ENCODE measurements at places on chromosomes 16 and 17.

DNA sequence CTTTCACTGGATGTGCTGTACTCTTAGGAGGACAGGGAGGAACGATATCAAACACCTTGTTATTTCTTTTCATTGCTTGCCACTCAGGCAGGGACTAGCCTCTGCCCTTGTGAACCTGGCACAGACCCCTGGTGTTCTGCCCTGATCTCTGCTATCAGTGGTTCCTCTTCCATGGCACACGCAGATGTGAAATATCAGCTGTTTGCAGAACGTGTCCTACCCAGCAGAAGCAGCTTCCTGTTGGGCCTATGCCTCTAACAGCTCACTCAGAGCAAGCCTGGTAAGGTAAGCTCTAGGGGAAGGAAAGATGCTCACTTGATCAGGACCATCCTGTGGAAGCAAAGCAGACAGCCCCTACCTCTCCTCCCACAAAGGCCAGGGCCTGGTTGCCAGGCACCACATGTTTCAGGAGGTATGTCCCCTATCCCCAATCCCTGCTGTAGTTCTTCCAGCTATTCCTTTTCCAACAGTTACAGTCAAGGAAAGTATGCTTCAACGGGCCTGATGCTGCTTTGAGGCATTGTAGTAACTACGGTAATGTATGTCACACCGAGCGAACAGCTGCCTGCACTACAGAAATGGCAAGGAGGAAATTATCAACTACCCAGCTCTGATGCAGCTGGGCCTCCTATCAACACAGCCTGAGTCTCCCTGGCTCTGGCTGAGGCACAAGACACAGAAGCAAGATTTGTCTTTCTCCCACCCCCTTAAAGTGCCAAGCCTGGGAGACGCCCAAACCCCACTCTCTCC is 41.3 kb upstream of the GFOD2 start:
- DNase-seq: no peak

DNA sequence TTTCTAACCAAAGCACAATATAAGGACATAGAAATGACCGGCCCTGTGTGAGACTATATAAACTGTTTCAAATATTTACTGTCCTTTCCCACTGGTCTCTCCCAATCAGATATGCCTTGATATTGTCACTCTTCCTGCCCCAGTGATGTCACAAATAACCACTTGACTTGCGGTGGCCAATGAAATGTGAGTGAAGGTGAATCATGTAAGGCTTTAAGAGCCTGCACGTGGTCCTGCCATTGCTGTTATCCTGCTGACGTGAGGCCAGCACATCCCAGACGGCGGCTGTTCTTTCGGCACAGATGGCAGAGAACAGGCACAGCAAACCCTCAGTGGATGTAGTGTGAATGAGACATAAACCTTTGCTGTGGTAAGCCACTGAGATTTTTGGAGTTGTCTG is 5.4 kb upstream of the KLHL11 start:
- no peak for DNase-seq

DNA sequence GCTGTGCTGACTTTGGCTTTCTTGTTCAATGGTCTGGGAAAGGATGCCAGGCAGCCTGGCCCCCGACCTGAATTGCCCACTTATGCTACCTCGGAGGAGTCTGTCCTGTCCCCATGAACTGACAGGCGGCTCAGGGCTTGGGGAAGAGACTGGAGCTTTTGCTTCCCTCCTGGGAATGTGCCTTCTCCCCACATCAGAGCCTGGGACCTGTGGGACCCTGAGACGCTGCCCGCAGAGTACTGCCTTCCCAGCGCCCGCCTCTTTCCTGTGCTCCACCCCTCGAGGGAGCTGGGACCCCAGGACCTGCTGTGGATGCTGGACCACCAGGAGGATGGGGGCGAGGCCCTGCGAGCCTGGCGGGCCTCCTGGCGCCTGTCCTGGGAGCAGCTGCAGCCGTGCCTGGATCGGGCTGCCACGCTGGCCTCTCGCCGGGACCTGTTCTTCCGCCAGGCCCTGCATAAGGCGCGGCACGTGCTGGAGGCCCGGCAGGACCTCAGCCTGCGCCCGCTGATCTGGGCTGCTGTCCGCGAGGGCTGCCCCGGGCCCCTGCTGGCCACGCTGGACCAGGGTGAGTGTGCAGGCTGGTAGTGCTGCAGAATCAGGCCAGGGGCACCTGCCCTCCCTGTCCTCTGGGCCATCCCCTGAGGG is 18.5 kb downstream of the FCSK start:
- no peak for DNase-seq

- DNase-seq: no peak
These were observed 8.2 kb downstream of the ADCY7 start for GRCh38 chr16:50274326-50275097.

DNA sequence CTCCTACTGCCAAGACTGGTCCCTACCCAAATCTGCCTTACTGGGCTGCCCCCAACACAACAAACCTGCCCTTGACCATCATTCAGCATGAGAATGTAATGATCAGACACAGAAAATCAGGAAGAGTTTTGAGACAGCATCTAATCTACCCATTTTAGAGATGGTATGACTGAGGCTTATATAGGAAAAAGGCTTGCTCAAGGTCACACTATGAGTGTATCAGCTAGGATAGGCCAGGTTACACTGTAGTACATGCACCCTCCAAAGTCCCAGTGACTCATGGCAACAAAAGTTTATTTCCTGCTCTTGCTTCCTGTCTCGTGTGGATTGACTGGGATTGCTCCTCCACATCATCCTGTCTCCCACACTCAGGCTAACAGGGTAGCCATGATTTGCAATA is 27.9 kb downstream of the NLRC5 start:
- no peak for DNase-seq

- no peak for DNase-seq
These were observed 45.6 kb upstream of the ENPP7 start for GRCh38 chr17:79685121-79685520.

DNA sequence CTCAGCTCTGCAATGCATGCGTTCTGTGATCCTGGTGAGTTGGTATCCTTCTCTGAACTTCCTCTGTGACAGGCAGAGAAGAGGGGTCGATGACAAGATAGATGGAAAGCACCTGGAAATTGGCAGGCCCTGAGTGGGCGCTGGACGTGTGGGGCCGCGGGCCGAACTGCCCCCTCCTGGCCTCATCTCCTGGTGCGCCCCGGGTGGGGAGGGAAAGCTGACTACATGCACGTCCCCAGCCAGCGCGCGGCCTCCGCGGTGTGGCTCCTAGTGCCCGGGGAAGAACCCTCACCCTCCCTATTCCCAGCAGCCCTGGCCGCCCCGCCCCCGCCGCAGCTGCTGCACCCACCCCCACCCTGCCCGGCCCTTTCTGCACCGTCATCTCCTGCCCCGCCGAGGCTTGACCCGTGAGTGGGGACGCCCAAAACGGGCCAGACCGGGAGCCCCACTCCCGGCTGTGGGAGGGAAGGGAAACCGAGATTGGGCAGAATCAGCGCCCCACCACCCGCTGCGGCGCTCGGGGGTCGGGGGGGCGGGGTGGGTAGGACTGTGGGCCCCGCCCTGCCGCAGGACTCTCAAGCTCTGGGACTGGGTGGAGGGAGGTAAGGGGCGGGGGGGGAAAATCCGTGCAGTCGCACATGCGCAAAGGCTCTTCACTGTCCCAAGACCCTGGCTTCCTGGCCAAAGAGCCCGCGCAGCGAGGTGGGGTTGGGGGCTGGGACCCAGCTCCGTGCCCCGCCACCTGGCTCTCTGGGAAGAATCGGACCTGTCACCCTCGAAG is at the start of gene NOL3:
Gene NOL3, plus strand, starts transcription at position 371 of the 781 bp plus-strand sequence.
- DNase-seq: no peak

DNA sequence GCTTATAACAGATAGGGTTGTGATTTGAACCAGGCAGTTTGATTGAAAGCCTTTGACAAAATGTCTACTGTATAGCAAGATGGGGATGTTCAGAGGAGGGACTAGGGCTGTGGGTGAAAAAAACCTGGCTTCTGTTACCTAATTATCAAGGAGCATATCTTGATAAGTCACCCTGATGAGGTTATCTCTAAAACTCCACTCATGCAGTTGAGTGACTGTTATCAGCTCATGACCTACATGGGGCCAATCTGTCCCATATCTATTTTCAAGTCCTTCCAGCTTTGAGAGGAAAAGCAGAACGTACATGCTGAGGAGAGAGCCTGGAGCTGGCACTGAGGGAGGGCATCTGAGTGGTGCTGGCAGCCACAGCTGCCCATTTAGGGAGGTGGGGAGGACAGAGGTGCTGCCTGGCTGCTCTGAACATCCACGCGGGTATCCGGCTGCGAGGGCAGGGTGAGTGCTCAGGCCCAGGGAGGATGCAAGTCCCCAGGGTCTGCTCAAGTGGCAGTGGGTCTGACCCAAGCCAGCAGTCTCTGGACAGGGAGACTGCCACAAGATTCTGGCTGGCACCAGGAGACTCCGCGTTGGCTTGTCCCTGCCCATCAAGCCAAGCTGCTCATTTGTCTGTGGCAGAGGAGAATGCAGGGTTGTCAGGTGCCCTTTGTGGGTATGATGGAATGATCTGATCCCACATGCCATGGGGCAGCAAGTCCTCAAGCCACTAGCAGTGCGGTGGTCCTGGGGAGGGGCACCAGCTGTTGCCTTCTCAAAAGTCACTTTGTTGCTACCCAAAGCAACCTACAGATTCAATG is 29.2 kb downstream of the ATPAF2 start:
- DNase-seq: no peak

- DNase-seq: no peak
These were observed 50.2 kb downstream of the CDK5R1 start for GRCh38 chr17:32536736-32537643.

DNA sequence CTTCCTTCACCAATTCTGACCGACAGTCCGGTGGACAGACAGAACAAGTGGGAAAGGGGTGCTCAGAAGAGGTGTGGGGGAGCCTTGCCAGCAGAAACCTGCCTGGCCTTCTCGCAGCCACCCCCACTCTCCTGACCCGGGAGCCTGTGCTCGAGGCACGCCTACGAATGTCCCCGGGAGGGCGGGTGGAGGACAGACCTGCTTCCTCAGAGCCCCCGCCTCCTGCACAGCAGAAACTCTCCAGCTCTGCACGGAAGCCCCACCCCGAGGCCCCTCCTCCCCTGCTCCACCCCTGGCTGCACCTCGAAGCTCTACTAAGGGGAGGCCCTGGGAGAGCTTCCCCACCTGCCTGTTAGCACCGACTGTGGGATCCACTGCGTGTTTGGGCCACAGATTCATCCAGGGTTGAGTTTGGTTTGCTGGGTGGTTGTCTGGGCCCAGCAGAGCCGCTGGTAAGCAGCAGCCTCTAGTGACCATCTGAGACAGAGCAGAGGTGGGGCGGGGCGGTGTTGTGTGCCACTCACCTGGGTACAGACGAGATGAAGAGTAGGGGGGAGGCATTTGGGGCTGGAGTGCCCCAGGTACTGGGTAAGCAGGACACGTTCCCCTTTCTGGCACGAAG is 6.2 kb downstream of the TAF1C start:
- no peak for DNase-seq

DNA sequence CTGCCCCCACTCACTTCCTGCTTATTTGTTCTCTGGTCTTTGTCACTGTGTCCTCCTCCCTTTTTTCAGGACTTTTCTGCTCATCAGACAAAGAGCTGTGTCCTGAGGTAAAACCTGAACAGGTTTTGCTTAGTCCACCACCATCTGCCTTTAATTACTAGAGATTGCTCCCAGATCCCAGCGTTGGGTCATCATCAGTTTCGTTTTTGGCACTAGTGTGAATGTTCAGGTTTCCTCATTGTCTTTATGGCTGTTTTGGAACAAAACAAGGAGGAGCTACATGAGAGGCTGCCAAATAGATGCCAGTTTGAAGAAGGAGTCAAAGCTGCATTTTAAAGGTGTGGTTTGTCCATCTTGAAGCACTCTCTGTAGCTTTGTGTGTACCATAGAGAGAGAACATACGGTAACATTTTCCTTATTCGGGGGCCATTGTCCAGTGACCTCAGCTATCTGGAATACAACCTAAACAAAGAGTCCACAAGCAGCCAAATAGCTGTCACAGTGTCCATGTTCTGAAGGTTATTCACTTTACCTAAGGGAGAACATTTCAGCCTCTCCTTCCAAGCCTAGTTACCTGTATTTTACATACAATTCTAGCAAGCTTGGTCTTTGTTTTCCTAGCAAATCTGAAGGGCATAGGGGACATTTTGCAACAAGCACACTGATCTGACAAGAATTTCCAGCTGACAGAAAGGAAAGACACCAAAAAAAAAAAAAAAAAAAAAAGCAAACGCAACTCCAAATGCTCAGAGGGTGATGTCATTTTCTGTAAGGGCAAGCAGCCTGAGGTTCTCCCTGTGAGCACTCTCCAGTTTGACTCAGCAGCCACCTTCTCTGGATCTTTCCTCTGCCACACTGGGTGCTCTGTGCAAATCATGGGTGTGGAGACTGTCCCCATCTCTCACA is 196.1 kb downstream of the NTN1 start:
- DNase-seq: no peak
